GM12878 (cell line): ENCODE measurements at places on chromosomes 16 and 17. TPM values are rescaled to one million over a fixed set of nuclear protein-coding genes. Genes with fewer than 3 reads are reported as not detected.

Gene YPEL2
- polyA plus RNA-seq: 0.23 and 0.51 TPM in 2 replicates

Gene SMIM22
- not detected in 2 replicates for polyA plus RNA-seq

GRCh38 chr16:55357241-55357640 lies 33.2 kb downstream of the IRX6 start:
- no peaks in the 10 kb centered on the region for H3K36me3 ChIP-seq
- H3K27me3 ChIP-seq: no peaks in the 10 kb centered on the region
- no peak overlapping the region for H3K4me3 ChIP-seq
- H3K4me1 ChIP-seq: no peaks in the 10 kb centered on the region

DNA sequence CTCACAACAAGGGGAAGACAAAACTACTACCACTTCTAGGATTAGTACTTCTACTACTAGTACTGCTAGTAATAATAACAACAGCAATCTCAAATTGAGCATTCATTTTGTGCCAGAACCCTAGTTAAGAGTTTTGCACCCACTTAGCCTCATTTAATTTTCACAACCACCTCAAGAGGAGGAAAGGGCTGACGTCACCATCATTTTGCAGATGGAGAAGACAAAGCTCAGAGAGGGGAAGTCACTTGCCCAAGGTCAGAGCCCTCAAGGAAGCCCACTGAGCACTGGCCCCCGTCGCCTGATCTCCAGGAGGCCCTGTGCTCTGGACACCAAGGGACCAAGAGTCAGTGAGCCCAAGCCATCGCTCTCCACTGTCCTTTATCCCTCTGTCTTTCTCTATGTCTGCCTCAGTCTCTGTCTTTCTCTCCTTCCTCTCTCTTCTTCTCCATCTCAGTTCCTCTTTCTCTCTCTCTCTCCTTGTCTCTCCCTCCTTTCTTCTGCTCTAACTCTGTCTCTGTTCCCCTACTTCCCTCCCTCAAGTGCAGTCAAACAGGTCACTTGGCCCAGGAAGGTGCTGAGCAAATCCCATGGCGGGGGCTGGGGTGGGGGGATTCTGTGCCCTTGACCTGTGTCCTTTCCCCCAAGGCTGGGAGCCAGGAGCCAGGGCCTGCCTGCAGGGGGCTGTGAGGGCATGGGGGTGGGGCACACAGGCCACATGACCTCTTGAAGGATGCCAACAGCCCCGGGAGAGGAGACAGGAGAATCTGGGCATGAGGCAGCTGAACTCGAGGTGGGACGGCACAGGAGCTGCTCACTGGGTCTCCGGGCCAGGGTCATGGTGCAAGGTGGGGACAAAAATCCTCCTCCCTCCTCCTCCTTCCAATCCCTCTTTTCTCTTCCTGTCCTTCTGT lies 11.2 kb upstream of the NGFR start:
- no peaks in the 10 kb centered on the region for H3K36me3 ChIP-seq
- DNase-seq: no peak
- H3K4me1 ChIP-seq: peaks cover 7% of the 10 kb centered on the region; the same call in 1 of the 2 replicates
- peaks cover 5% of the 10 kb centered on the region for H3K27me3 ChIP-seq
- H3K27ac ChIP-seq: no peak overlapping the region

DNA sequence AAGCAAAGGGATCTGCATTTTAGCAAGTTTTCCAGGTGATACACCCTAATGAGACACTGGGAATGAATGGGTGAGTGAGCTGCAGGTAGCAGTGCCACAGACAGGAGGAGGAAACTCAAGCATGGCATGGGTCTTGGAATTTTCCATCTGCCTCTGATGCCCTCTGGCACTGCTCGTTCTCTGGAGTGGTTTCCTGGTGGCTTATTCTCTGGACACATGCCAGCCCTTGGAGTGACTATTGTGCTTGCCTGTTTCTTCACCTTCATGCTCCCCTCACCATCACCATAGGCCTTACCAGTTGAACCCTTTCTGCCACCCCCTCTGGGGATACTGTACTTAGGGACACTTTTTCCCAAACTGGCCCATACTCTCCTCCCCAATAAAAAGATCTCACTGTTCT lies 1.6 kb downstream of the COASY start:
- no peak for DNase-seq
- peaks cover 24% of the 10 kb centered on the region for H3K4me1 ChIP-seq
- H3K27me3 ChIP-seq: no peaks in the 10 kb centered on the region
